GM04503 (cell line): ENCODE measurements at places on chromosomes 3 and 15.

DNA sequence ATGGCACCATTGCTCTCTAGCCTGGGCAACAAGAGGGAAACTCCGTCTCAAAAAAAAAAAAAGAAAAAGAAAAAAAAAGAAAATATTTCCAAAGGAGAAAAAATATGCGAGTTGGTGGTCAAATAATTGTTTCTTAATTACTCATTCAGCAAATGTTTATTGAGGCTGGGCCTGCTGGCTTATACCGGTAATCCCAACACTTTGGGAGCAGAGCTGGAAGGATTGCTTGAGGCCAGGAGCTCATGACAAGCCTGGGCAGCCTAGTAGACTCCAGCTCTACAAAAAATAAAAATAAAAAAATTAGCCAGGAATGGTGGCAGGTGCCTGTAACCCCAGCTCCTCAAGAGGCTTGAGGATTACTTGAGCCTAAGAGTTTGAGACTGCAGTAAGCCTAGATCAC is 4.1 kb downstream of the KNL1 start:
- no peak for DNase-seq

DNA sequence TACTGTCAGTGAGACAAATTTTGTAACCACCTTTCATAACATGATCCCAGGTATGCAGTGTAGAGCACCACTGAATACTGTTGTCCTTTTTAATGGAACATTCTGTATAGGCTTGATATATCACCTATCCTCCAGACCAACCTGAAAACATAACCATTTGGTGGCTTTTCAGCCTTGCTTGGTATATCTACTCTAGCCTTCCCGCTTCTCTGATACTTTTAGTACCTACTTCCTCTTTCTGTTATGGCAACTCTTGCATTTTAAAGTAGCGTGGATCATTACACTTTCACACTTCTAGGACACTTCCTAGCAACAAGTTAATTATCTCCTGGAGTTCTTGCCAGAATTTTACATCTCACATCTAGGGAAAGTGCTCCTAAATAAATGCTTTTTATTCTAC is 226.6 kb upstream of the ROBO1 start:
- DNase-seq, result no peak

- DNase-seq, result no peak
Observed at GRCh38 chr15:60477164-60477563, 1.8 kb downstream of the ICE2 start.

- peak; percentile 93 for DNase-seq
Observed at GRCh38 chr3:14125193-14126016, 553 bp downstream of the TMEM43 start.

DNA sequence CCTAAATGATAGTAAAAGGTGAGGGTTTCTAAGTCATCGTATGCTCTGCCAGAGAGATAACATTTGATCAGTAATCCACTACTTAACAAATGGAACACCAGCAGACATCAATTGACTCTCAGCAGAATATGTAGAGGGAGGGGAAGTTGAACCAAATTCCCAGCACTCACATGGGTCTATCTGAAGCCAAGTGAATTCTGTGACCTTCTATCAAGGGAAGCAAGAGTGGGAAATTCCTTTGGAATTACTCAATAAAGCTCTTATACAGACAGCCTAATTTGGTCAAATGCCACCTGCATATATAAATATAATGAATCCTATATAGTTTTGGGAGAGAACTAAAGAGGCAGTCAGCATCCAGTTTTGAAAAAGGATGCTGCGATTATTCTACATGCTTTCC is 15.8 kb upstream of the KCNMB2 start:
- no peak for DNase-seq

DNA sequence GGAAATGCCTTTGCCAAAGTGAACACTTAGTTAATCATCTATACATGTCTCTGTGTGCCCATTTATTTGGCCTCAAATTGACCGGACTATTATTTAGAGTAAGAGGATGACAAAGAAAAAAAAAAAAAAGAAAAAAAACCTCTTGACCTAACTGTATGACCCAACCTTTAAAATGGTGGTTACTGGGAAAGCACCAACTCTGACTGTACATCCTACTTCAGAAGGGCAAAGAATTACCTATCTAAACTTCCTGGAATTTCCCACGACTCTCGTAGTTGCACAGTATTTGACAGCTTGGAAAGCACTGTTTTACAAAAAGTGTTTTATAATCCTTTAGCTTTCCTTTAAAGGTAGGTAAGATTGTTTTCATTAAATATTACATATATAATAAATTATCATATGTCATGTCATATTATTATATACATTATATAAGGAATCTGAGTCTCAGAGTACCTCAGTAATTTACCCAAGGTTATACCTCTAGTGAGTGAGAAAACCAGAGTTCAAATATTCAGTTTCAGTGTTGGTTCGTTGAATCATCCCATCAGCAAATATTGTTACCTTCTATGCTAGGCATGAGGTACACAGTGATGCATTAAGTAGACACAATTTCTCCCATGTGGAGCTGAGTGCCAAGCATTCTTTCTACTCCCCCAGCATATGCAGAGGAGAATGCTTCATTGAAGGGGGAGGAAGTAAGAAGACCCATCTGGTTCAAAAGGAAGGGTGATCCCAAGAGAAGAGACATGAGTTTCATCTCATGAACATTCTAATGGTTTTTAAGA is 5.0 kb downstream of the BCL2A1 start:
- DNase-seq, result no peak

GRCh38 chr15:90742087-90742486 is 24.9 kb downstream of the BLM start:
- DNase-seq, result no peak

DNA sequence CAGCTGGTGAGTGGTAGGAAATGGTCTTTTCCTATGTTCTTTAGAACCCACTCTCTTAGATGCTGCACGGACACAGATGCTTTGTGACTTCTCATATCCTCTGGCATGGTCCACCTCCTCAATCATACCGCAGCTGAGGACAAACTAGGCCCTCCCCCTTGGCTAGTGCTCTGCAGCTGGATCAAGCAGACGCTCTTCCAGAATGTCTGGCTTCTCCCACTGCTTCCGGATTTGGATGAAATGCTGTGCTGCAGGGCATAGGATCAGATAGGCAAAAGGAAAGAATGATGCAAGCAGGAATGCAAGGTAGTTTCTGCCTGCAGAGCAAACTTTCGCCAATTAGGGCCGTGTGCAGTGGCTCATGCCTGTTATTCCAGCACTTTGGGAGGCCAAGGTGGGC is 75.7 kb upstream of the SLC4A7 start:
- DNase-seq, result peak; percentile 65

GRCh38 chr15:25058080-25058785 is 103.4 kb downstream of the SNRPN start:
- no peak for DNase-seq

GRCh38 chr3:174397848-174398247 is 461.3 kb upstream of the NAALADL2 start:
- DNase-seq, result no peak

DNA sequence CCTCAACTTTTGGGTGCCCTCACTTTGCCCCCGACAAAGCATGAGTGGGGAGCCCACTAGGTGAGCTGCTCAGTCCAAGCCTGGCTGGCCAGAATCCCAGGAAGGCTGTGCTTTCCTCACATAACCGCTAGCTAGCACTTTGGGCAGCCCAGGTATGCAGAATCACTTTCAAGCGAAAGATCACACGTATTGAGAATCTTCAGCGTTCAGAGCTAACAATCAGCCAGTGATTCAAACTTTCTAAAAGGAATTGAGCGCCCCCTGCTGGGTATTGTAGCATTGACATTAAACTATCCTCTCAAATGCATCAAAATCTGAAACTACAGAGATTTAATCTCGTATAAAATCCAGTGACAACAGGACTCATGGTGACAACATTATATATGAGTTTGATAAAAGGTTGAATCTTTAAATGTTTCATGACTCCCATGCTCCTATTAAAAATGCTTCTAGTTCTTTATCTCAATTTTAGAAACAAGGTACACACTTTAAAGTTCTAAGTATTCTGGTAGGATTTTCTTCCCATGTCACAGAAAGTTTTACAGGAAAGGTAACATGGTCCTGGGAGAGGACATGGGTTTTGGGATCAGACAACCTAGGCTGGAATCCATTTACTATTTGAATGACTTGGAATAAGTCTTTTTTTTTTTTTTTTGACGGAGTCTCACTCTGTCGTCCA is 11.8 kb downstream of the ANAPC13 start:
- DNase-seq, result peak; percentile 57

DNA sequence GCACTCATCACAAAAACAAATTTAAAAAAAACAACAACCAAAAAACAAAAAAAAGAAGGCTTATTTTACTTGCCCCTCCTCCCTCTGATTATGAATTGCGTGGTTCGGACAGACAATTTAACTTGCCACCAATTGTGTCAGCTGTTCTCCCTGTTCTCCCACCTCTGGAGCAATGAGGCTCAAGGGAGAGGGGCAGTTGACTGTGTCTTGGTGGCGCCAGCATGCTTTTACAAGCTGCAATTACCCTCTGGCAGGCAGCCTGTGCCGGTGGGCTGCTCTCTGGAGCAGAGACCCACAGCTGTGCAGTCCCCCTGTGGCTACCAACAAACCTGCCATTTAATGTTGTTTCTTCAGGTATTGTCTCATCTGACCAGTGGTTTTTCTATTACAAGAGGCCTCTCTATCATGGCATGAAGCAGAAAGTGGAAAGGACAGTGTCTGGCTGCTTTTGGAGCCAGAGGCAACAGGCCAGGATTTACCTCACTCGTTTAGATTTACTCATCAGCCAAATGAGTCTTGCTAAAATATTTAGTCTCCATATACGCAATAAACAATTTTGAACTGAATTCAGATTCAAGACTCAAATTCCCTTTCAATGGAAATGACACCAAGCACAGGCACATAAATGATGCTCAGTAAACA is 192.0 kb upstream of the TPRG1 start:
- DNase-seq, result no peak

GRCh38 chr3:170724599-170725280 is 138.9 kb upstream of the SLC7A14 start:
- peak; percentile 79 for DNase-seq

GRCh38 chr15:62798536-62798935 is 244.0 kb upstream of the TPM1 start:
- DNase-seq, result no peak

DNA sequence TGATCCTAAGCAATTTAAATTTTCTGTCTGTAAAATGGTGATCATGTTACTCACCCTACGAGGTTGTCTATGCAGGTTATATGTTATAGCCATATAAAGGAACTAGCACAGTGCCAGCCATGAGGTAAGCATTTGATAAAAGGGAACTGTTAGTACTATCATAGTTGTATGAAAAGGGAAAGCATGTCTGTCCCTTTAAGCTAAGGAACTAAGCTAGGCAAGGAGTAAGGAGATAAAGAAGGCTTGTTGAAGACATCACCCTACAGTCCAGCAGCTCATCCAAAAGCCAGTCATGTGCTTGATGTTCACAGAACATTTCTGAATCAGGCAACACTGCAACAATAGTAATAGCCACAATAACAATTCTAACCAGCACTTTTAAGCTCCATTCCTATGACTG is 243.9 kb downstream of the ZBTB20 start:
- no peak for DNase-seq

DNA sequence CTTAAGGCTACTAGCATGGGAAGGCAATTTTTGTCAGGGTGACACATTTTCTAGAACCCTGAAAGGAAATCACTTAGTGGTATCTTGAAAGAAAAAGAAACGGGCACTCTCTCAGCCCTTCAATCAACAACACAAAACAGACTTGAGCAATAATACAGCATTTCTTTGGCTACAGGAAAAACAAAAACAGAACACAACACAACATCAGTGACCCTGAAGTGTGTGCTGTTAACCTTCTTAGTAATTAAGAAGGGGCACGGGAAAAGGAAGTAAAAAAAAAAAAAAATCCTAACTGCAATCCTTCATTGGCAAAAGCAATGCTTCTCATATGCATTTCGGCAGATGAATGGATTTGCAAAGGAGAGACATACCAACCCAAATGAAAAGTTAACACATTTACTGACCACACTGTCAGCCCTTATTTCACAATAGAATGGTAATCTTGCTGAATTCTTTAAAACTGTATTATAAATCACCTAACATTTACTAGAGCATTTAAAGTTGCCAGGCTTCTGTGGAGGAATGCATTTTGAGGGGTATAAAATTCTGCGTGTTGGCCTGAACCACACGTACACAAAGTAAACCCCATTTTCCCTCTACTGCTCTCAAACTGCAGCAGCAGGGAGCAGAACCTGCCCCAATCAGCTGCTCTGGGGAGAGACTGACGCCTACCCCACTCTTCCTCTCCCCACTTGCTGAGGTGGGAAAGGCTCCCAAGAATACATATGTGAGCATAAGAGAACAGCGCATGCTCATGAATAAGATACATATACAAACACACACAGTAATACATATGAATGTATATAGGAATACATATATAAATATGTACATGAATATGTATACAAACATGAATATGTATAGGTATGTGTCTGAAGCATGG is 198.5 kb downstream of the FOXP1 start:
- DNase-seq, result no peak

- peak; percentile 57 for DNase-seq
Observed at GRCh38 chr3:47016934-47017435, 37.5 kb downstream of the NBEAL2 start.

- no peak for DNase-seq
Observed at GRCh38 chr3:57980416-57980815, 27.8 kb upstream of the FLNB start.

DNA sequence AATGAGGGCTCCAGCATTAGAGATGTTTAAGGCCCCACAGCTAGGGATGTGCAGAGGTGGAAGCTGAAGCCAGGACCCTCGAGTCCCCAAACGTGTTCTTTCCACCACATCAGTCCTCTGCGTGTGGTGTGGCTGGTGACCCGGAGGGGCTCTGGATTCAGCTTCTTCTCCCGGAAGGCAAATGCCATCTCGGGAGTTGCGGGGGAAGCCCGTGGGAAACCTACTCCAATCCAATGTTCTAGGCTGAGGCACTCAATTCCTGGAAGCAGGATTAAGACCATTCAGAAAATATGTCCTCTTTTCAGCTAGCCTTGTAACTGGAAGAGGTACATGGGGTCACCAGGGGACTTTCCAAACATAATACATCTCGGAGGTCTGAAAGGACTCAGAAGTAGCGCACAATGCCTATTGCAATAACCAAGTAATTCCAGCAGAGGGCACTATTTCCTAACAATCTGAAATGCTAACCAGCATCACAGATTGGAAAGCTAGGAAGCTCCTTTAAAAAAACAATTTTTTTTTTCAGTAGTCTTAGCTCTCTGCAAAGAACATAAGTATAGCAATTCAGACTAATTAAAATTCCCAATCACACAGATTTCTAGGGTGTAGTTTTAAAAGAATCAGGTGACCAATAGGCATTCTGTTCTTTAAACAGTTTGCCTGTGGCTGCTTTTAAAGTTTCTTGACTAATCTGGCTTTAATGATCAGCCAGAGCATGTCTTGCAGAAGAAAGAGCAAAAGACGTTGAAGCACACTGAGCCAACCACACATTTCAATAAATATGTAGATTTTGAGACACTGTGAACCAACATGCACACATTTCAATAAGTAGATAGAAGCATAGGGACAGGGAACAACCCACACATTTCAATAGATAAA is 36.1 kb downstream of the BNC1 start:
- DNase-seq, result peak; percentile 25

- peak; percentile 11 for DNase-seq
Observed at GRCh38 chr3:132352556-132353143, 35.4 kb downstream of the ACP3 start.

- DNase-seq, result no peak
Observed at GRCh38 chr15:44029003-44029402, 166.1 kb downstream of the FRMD5 start.
